ENCODE measurements at places on chromosomes 4 and X.

- DNase-seq, result no peak
Observed at GRCh38 chr4:105859233-105859632, 36.0 kb upstream of the NPNT start.

- no peak for DNase-seq
Observed at GRCh38 chrX:72031634-72032033, 100.1 kb downstream of the RTL5 start.

DNA sequence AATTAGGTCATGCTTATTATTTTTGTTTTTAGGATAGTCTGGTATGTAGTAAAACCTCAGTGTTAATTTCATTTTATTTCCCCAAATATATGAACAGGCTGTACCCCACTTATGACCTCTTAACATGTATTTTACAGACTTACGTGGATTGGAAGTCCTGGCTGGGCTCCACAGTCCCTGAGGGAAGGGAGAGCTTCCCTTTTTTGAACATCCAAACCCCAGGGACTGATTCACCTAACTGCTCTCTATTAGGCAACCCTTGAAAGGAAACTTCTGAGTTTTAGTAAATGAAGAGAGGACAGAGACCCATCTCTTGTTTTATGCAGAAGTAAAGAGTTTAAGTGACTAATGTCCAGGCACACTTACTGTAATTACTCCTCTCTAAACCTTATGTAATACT lies 233.1 kb upstream of the SPRY1 start:
- no peak for DNase-seq

DNA sequence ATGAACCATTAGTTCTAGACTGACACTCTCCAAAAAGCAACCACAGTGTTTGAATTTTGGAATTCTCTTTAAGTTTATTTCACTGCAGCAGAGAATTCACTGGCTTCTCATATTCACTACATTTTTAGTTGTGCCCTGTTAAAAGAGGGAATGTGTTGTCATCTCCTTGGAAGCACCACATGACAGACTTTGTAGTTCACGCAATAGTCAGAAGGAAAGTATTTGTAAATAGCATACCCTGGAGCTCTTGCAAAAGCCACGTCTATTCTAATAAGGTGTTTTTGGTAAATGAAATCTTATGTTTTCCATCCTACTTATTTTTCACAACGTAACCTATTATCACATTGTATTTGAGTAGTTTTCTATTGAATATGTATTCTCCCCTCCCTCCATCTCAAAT lies 25.8 kb downstream of the DOCK11 start:
- DNase-seq, result no peak

DNA sequence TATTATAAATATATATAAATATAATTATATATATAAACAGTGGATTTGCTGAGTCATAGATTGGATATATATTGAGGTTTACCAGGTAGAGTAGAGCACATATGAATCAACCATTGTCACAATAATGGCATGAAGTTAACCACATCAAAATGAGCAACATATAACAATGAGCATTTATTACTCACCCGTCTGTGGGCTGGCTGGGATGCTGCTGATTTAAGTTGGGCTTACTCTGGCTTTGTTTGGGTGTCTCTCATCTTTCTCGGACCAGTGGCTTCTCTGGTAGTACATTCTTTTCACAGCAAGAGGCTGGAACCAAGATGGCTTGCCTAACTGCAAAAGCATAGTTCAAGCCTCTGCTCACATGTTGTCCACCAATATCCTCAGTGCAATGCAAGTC lies 111.7 kb upstream of the TAPT1 start:
- DNase-seq, result no peak

GRCh38 chrX:150323020-150323419 lies 40.1 kb upstream of the MAMLD1 start:
- no peak for DNase-seq

DNA sequence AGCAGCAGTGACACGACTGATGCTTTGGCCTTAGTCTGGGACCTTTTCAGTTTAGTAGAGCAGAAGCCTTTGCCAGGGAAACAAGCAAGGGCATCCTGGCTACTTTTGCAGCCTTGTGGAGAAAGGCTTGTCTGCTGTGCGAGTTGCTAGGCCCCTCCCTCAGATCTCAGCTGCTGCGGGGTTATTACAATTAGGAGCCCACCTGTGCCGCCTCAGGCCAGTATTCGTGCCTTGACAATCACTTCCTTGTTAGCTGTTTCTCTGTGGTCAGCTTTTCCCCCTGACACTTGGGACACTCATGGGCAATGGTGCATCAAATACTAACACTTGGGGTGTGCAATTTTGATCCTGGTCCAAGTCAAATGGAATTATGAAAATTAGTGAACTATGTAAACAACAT lies 67.9 kb downstream of the SH2D1A start:
- DNase-seq, result no peak

GRCh38 chr4:185318679-185319078 lies 77.0 kb downstream of the LRP2BP start:
- no peak for DNase-seq

DNA sequence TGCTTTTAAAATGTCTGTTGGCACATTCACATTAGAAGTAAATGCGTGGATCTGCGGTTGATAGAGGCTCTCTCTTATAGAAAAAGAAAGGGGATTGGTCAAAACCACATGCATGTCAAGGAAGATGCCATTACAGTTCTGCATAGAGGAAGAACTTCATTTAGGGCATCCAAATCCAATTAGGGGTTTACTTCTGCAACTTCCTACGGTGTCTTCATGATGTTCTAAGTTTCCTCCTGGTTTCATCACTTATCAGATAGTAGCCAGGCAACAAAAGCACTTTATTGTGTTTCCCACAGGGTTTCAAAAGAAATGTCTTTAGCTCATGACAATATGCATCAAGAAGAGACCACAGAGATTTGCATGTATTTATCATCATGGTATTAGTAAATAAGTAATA lies 136.0 kb upstream of the HPGD start:
- no peak for DNase-seq
